ENCODE measurements at places on chromosomes 5 and 9.
A peak's percentile ranks its signal among the peaks of the same experiment; 100 is the strongest.

DNA sequence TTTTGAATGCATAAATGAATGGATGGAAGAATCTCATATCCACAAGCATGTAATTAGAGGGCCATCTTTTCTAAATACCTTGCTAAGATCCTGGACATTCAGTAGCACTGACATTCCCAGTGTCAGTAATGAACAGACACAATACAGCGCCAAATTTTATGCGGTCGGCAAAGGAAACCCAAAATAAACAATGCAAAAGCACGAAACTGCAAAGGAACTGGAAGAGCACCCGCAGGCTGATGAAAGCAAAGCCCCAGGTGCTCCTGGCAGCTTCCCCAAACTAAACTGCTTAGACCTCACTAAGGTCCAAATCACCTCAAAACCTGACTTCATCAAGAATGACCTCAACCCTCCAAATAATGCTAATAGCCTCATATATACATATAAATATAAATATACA, 102.0 kb downstream of the GPR21 start:
- no peak for DNase-seq

- DNase-seq = no peak
Measured at GRCh38 chr9:77561331-77562018, 86.6 kb downstream of the GNA14 start.

DNA sequence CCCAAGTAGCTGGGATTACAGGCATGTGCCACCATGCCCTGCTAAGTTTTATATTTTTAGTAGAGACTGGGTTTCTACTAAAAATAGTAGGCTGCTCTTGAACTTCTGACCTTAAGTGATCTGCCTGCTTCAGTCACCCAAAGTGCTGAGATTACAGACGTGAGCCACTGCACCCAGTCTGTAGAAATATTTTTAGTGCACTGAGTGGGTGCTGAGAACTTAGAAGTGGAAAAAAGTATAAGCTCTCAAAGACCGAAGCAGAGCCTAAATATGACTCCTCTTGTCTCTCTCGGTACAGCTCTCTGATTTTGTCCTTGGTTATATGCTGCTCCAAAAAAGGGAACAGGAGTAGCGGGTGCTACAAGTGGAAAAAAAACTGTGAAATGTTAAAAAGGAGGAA, 353.8 kb upstream of the IZUMO3 start:
- DNase-seq = no peak

DNA sequence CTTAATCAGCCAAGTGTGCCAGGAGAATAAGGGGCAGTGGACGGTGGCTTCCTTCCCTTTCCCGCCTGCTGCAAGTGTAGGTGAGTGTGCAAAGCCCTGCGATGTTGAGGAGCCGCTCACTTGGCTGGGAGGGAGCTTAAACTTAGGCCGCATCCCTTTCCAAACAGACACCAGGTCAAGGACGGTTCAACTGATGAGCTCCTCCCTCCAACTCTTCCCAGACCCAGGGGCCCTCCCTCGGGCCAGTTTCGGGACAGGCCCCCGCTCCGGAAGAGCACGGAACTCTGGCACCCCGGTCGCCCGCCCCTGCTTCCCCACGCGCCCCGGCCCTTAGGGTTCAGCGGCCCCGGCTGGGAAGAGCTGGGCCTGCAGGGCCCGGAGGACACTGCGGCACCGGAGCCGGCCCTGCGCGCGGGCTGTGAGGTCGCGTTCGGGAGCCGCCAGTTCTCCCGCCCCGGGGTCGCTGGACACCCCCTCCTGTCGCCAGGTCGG, 481 bp downstream of the MRPL36 start:
- DNase-seq = peak; percentile 36

DNA sequence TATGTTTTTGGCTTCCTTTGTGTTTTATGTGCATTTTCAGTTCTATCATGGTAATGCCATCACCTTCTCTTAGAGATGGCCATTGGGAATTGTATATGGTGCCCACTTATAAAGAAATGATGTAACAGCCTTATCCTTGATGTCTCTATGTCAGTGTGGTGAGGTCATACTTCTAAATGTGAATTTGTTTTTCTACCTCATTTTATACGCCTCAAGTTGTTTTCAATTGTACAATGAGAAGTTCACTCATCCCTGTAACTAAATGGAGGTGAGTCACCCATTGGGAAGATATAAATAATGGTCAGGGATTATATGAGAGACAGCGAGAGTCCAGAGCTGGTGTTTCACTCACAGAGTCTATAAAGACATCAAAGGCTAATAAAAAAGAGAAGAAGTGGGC, 402.4 kb downstream of the AGTPBP1 start:
- DNase-seq = no peak

DNA sequence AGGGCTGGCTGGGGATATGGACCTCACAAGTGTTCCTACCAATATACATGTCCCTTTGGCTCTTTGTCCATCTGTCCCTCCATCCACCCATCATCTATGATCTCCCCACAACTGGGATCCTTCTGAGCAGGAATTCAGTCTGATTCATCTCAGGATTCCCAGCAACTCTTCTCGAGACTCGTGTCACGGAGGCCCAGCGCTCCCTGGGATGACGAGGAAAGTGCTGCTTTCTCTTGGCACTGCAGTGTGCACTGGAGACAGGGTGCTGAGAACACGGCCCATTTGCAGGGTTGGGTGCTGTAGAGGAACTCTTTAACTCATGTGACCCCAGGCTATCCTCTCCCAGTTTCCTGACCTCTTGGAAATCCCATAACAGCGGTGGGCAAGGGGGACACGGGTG, 72.9 kb downstream of the ANGPTL2 start:
- DNase-seq = no peak

GRCh38 chr5:147084702-147085101, 150.1 kb upstream of the STK32A start:
- DNase-seq = no peak

- DNase-seq = peak; percentile 22
Measured at GRCh38 chr9:112168197-112168596, 6.9 kb downstream of the SUSD1 start.

GRCh38 chr5:113278976-113279375, 155.8 kb downstream of the TSSK1B start:
- DNase-seq = no peak

DNA sequence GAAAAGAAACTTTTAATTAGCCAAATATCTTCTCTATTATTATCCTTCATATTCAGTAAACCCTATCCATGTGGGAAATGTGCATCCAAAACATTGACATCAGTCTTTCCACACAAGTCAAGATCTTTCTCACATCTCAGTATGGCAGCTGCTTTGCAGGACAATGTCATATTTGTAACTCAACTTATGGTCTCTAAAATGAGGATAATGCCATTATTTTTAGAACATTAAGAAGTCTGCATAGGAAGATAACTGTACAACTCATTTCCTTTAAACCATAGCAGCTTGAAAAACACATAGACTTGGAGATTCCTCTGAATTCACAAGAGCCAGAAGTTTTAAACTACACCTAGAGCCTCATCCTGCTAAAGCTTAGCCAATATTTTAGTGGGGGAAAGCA, 43.7 kb downstream of the MCTP1 start:
- DNase-seq = no peak

- DNase-seq = no peak
Measured at GRCh38 chr5:149323210-149323609, 22.1 kb upstream of the GRPEL2 start.

DNA sequence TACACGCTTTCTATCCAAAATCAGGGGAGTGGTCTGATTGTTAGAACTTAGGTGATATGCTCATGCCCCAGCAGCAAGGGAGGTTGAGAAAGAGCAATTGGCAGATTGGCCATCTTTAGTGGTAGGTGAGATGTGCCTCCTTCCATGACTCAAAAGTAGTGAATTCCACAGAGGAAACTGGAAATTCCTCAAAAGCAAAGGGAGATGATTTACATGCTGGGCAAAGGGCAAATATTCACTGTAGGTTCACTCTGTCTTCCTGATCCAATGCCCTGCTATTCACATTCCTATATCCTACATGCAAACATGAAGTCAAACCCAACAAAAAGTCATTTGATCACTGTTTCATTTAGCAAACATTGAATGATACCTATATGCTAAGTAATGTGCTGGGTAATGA, 130.1 kb upstream of the ZNF608 start:
- no peak for DNase-seq

- no peak for DNase-seq
Measured at GRCh38 chr9:134554373-134555093, 87.1 kb upstream of the COL5A1 start.

DNA sequence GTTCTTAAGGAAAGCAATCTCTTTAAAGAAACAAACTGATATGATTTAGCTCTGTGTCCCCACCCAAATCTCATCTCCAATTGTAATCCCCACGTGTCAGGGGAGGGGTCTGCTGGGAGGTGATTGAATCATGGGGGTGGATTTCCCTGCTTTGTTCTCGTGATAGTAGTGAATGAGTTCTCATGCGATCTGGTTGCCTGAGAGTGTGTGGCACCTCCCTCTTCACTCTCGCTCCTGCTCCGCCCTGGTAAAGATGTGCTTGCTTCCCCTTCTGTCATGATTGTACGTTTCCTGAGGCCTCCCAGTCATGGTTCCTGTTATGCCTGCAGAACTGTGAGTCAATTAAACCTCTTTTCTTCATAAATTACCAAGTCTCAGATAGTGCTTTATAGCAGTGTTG, 412.7 kb upstream of the SMC2 start:
- DNase-seq = no peak

DNA sequence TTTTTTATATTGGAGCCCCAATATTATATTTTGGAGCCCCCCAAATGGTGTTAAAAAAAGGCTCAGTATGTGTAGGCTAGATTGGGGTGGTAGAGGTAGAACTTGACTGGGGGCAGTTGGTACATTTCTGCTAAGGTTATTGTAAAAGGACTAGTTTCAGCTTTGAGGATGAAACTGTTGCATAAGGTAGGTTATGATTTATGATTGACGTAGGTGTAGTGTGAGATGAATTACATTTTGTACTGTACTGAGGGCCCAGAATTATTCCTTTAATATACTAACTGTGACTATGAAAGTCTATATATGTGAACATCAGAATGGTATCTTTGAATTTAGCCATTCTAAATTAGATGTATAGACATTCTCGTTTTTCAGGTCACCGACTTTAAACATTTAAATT, 3.6 kb downstream of the RIC1 start:
- no peak for DNase-seq

Measured in CD4-positive, alpha-beta T cell treated with Interleukin-17A for 4 hours (primary cell).